Activated CD4-positive, alpha-beta T cell treated with anti-CD3 and anti-CD28 coated beads for 48 hours (primary cell): ENCODE measurements at places on chromosomes 5 and 9.

DNA sequence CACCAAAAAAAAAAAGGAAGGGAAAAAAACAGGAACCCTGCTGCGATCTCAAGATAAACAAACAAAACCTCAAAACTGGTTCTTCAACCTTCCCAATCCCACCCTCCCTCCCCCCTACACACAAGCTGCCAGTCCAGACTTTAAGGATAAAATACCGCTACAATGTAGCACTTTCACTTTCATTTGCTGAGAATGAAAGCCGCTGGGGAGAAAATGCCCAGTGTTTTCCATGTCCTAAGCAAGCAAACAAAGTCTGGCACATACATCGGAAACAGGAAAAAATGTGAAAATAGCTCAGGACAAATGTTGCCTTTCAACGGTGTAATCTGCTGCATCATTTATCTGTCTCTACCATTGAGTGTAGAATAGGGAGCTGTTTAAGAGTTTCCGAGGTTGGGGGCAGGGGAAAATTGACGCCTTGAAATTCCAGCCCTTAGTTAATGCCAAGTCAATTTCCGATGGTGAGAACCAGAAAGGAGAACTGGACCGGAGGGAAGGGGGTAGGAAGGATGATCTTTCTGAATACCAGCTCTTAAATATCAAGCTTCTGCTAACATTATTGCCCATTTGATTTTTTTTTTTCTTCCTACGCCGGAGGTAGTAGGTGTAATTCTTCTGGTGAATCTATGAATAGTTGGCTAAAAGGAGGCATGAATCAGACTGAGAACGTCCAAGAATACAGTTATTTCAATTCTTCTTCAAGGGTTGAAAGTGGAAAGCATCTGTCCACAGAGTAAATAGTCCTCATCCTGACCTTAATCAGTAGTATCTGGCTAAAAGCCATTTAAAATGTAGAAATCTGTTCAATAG lies 1.2 kb upstream of the ADAMTS6 start:
- DNase-seq: no peak

DNA sequence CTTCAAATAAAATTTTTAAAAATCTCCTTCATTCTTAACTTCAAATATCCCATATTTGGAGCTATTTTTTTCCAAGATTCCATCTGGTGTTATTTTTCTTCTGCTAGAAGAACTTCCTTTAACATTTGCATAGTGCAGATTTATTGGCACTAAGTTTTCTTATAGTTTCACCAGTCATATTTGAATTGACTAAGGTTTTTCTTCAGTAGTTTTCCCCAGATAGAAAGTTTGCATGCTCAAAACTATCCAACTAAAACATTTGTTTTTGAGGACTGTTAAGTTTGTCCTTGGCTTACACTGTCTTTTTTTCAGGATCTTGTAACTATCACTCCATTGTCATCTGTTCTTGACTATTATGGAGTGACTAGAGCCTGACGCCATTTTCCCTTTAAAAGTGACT lies 606.7 kb downstream of the TAF11L14 start:
- DNase-seq: no peak

- DNase-seq: no peak
Observed at GRCh38 chr5:82058710-82059109, 86.9 kb downstream of the ATG10 start.

DNA sequence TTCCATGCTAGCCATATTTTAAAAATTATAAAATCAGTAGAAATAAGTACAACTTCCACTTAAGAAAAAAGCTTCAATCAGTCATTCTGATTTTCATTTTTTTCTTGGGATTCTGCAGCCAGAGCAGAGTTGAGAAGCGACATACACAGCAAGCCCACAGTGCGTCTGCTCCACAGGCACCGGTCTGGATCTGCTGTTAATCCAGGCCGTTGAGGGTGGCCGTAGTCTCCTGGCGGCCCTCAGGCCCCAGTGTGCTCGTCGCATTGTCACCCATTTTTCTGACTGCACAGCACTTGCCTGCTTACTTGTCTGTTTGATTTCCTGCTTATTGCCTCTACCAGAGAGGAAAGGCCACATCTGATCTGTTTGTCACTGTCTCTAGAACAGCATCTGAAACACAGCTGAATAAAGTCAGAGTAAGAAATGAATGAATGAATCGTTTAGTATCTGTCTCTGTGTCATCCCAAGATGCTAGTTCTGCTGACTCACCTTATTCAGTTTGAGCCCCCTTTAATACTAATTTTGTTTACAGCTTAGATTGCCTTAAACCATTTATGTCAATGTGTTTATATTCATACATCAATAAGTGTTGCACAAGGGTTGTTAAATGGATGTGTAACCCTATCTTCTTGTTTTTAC lies 11.6 kb upstream of the ASPN start:
- no peak for DNase-seq

DNA sequence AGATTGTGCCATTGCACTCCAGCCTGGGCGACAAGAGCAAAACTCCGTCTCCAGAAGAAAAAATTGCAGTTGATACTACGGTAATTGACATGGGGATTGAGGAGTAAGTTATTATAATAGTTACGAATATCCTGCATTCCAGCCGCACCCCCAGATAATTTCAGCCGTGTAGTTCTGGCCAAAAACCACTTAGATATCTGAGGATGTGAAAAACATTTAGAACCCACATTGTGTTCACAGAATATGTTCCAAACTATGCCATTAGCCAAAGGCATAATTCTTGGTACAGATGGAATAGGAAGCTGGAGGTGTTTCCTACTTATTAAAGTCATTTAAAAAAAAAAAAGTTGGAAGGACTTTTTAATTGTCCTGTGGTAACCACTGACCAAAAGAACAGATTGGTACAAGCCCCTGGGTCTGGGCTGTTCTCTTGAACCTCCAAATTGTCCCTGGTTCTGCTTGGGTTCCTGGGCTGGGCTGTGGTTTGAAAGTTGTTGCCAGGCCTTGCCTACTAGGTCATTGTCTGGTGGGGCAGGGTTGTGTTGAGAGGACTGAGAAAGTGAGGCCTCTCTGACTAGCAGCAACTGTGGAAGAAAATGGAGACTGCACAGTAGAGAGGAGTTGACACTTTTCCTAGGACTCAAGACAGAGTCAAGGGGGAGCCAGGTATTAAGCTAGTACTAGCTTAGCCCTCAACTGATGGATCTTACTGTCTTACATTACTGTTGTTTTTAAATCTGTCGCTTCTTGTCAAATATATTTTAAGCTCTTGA lies 198.8 kb downstream of the NR3C1 start:
- DNase-seq: no peak

DNA sequence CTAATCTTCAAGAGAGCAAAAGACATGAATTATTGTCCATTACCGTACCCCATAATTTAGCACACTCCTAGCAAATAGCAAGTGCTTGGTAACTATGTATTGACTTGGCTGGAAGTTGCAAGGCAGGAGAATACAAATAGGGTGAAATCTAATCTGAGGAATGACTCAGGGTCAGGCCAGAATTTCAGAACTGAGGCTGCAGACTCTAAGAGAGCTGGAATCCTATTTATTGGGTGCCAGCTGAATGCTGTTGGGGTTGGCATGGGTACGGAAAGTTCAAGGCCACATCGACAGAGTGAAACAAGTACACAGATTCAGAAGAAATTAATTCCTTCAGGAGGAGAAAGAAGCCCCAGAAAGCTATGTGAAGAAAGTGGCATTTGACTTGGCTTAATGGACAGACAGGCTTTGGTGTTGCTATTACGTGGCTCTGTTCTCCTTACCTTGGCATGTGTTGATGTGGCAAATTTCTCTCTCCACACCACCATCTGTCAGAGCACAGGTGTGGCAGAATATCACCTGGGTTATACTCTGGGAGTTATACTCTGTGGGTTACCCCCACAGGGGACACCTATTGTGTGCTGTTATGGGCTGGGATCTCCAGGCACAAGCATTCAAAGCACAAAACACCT lies 20.9 kb upstream of the ASTN2 start:
- no peak for DNase-seq

DNA sequence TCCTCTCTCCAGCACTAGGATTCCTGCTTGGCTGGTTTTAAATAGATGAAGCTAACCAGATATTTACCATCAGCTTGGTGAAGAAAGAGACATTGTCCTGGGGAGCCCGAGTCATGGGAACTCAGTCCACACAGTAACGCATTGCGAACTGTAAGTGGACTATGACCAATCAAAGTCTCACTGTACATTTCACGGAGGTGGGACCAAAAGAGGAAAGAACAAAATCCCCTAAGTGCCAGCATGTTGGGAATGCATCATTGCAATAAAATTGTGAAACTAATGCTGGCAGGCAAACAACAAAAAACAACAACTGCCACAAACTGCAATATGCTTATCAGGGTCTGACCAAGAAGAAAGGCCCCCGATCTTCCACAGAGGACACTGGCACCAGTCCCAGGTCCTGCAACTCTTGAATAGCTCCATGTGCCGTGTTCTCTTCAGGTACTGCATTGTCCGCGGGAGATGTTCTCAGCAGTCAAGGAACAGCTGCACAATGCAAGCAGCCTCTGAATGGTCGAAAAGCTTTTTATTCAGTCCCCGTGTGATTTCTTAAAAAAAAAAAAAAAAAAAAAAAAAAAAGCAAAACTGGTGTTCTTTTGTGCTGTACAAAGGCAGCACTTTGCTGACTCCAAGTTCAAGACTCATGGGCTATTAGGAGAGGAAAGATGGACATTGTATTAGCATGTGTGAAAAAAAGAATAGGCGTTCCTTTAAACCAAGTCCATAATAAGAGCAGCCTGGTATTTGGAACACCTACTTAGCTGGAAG lies 38.1 kb downstream of the SEMA6A start:
- DNase-seq: no peak

- DNase-seq: no peak
Observed at GRCh38 chr5:161411156-161411555, 135.4 kb downstream of the GABRB2 start.

- DNase-seq: no peak
Observed at GRCh38 chr5:172769616-172770373, 1.2 kb downstream of the DUSP1 start.
